ENCODE measurements at places on chromosomes 6 and 20.

DNA sequence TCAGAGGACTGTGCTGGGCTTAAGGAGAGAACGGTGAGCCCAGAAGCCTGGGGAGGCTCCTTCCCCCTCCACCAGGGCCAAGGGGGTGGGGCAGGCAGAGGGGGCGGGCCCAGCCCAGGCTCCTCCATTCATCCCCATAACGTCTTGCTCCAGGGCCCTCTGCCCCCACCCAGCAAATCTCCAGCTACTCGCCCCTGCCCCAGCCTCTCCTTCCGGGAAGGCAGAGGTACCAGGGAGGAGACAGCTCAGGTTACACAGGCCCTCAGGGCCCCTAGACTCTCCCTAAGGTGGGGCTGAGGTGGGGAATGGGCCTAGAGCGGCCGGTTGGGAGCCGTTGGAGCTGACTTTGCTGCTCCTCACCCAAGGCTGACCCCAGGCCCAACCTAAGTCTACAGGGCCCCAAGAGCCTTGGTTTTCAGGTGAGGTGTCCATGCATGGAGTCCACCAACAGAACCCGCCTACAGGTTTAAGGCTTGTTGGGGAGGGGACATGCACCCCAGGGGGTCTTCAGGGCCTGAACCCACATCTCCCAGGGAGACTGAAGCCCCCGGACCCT lies 1.2 kb downstream of the LAMA5 start:
- no peak for DNase-seq

- DNase-seq, result no peak
Measured at GRCh38 chr6:92577077-92577719, 842.2 kb downstream of the EPHA7 start.

GRCh38 chr6:88871498-88871897 lies 91.9 kb downstream of the RNGTT start:
- DNase-seq, result no peak

GRCh38 chr6:119957195-119957594 lies 607.6 kb upstream of the MAN1A1 start:
- no peak for DNase-seq

GRCh38 chr6:29617782-29618554 lies 15.0 kb downstream of the GABBR1 start:
- DNase-seq, result no peak

- no peak for DNase-seq
Measured at GRCh38 chr6:24924580-24925356, 11.0 kb downstream of the RIPOR2 start.

DNA sequence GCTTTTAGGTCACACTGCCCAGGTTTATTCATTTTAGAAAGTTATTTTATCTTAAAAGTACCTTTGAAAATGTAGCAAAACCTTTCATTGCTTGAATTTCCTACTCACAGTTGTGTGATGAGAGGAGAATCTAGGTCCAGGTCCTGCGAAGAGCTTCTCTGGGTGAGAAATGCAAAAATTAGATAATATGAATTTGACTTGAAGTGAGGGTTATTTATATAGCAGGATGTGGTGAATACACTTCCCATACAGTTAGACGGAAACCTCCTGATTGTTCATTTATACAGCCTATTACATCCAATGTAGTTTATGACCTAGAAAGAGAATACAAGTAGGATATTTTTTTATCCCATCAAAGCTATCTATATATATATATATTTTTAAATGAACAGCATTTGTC lies 30.5 kb downstream of the CDKAL1 start:
- DNase-seq, result no peak
